ENCODE measurements at places on chromosomes 5 and 9.

DNA sequence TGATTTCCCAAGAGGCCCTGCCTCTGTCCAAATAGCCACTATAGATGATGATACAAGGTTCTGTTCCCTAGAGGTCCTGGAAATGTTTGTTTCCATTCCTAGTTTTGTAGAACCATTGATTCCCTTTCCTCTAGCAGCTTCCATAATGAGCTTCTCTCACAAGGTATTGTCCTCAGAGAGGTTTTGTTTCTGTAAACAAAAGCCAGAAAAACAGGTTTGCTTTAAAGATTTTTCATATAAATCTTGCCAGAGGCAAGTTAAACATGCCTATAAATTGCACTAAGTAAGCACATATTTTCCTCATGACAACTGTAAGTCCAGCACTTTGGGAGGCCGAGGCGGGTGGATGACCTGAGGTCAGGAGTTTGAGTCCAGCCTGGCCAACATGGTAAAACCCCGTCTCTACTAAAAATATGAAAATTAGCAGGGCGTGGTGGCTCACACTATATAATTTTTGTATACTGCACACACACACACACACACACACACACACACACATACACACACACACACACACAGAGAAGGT is 1787.7 kb downstream of the EFNA5 start:
- no peak for DNase-seq

- no peak for DNase-seq
These were observed 220.8 kb downstream of the SNX18 start for GRCh38 chr5:54738118-54738972.

- DNase-seq: no peak
These were observed 1.5 kb downstream of the KIF12 start for GRCh38 chr9:114097613-114098020.

GRCh38 chr9:80040457-80040856 is 468.7 kb downstream of the TLE4 start:
- DNase-seq: no peak

- DNase-seq: no peak
These were observed 197.6 kb downstream of the KDM4C start for GRCh38 chr9:6955251-6955921.

DNA sequence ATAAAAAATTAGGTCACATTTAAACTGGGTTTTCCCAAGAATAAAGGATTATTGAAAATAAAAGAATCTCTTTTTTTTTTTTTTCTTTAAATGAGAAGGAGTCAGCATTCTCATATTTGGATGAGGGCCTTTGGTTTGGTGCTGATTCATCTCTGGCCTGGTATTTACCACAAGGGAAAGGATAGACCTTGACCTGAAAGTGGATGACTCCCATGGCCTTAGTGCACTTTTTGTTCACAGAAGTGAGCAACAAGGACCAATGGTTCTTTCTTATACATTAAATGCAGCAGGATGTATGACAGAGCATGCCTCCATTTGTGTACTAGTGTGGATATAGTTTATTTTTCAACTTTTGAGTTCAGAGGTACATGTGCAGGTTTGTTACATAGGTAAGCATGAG is 6.9 kb downstream of the YTHDC2 start:
- DNase-seq: peak; percentile 82

DNA sequence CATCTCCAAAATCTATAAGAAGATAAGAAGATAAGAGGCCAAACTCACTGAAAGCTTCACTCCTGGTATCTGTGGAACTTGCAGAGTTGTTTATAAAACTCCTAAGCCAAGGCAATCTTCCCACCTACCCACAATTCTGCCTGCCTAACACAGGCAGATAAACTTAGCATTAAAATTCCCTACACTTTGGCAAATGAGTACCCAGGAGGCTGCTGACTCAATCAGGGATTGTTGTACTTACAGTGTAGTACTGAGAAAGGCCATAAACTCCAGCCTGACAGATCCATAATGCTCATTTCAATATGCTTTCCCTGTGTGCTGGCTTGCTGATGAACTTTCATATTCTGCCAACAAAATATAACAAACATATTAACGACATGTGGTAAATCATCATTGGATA is 725.2 kb downstream of the BRINP1 start:
- no peak for DNase-seq

GRCh38 chr5:171424726-171425125 is 5.3 kb downstream of the FGF18 start:
- DNase-seq: no peak

DNA sequence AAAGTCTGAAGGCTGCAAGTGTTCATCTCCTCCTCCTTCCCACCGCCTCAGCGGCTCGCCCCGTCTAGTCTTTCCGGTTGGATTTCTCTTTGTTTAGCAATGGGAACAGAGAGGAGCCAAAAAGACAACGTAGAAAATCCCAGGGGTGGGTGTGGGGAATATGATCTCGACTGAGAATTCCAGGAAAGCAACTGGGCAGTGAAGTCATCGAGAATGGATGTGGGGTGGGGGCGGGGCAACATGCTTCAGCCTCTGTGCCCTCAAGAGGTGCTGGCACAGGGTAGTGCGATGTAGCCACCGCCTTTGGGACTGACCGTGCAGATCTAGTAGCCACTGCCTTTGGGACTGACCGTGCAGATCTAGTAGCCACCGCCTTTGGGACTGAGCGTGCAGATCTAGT is 12.9 kb downstream of the MSX2 start:
- DNase-seq: no peak

DNA sequence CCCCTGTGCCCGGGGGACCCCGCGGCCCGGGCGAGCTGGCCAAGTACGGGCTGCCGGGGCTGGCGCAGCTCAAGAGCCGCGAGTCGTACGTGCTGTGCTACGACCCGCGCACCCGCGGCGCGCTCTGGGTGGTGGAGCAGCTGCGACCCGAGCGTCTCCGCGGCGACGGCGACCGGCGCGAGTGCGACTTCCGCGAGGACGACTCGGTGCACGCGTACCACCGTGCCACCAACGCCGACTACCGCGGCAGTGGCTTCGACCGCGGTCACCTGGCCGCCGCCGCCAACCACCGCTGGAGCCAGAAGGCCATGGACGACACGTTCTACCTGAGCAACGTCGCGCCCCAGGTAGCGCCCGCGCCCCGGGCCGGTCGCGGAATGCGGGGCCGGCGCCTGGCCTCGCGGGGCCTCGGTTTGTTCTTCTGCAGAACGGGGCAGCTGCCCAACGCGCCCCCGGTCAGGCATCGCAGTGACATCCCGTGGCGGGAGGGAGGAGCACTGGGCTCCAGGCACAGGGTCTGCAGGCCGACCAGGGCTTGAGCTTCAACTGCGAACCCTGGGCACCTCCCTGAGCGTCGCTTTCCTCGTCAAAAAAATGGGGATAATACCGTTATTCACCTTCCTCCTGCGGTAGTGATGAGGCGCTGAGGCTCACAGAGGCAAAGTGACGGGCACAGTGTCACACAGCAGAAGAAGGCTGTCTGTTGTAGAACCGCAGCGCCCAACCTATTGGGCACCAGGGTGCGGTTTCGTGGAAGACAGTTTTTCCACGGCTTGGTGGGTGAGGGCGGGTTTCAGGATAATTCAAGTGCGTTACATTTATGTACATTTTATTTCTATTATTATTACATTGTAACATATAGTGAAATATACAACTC is 777 bp downstream of the ENDOG start:
- DNase-seq: peak; percentile 58

DNA sequence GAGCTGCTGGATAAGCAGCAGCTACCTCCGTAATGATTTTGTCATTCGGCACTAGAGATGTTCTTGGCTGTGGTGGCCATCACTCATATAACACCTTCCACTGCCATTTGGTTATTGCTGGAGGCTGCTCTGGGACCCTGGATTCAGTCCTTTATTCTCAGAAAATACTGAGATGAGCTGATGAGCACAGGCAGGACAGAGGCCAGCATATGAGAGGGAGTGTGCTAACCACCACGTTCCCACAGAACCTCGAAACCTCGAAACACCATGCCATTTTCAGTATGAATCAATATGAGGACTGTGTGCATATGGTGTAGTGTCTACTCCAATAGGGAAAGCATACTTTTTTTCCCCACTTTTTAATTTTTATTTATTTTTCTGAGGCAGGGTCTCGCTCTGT is 56.6 kb downstream of the ADAM19 start:
- DNase-seq: peak; percentile 63

DNA sequence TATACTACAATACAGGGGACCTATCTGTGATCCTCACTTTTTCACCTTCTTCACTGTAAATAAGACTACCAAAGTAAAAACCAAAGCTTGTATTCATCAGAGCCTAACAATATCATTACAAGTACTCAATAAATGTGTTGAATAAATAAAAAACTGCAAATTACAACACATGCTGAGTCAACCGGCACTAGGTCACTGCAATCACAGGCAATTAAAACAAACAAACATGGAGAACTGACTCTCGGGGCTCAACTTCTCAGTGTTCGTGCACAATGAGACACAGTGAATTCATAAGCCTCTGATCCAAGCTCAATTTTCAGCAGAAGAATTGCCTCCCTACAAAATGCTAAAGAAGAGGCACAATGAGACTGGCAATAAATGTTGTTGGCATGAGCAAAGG is 69.2 kb downstream of the CDK5RAP2 start:
- no peak for DNase-seq

- no peak for DNase-seq
These were observed 185.9 kb downstream of the DAB2IP start for GRCh38 chr9:121837113-121837961.

GRCh38 chr5:35009657-35010056 is 38.1 kb downstream of the AGXT2 start:
- DNase-seq: no peak

GRCh38 chr9:77794985-77795384 is 146.9 kb upstream of the GNA14 start:
- no peak for DNase-seq

DNA sequence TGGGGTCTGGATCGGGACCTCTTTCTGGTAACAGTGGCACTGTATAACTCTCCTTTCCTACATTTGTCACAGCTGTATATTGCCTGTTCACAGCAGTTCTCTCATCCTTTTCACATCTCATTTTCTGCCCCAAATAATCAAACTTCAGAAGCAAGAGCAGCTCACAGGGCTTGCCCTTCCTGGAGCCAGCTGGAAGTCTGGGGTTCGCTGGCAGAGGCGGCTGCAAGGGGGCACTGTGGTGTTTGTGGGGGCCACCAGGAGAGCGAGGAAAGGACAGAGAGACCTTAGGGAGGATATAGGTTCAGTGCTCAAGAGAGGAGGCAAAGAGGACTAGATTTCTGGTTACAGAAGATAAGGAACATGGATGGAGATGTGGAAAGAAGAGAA is 75.3 kb downstream of the C9orf153 start:
- no peak for DNase-seq

DNA sequence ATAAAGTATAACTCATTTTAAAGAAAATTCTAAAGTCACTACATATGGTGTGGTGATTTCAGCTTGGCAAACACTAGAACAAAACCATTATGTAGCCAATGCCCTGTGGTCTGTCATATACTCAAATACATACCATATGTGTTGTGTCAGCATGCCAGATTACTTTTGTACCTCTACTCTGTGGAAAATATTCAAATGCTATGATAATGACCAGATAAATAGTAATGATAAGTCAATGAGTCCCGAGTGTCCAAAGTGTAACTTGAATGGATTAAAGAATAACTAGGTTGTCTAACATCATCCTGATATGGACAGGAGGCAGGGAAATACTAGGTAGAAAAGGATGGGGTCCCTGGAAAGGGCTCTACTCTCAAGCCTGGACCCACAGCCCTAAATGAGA is 58.0 kb upstream of the IL6ST start:
- DNase-seq: no peak

DNA sequence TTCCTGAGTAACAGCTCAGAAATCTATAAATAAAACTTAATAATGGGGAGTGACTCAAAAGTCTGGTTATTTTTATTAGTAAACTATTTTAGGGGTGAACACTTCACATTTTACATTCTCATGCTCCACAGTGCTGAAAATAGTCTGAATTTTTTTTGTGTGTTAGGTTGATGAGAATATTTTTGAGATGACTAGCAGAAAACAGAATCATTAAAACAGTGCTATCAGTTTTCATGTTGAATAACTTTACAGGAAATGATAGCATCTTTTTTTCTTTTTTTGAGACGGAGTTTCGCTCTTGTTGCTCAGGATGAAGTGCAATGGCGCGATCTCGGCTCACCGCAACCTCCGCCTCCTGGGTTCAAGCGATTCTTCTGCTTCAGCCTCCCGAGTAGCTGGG is 60.3 kb downstream of the TMC1 start:
- peak; percentile 73 for DNase-seq

All from activated CD4-positive, alpha-beta T cell treated with anti-CD3 and anti-CD28 coated beads, Interleukin-10, Interleukin-2, amounts not matched to agents 100 ng/mL and 50 ng/mL, durations not matched to agents 16 hours and 8 hours (primary cell).